Foreskin melanocyte (primary cell): ENCODE measurements at places on chromosomes 13 and 19.

DNA sequence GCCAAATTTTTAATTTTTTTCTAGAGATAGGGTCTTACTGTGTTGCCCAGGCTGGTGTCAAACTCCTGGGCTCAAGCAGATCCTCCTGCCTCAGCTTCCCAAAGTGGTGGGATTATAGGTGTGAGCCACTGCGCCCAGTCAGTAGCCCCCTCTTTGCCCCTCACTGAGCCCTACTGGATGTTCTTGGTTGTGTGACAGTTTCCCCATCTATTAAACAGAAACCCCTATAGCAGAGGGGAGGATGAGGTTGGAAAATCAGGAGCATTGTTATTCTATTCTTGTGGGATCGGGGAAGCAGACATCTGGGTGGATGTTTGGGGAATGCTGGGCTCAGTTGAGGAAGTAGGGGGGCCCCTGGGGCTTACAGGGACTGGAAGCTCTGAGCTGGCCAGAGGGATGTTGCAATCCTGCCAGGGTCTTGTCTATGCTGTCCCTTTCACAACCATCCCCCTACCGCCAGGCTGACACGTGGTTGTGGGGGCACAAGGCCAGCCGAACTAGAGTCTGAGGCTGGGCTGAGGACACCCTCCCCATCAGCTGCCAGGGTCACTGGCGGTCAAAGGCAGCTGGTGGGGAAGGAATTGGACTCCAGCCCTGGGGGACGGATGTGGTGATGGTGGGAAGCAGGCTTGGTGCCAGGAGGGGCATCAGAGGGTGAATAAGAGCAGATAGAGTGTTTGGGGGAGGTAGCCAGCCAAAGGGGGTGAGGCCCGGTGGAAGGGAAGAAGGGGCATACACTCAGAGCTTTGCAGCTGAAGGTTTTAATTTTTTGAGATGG, 10.9 kb downstream of the APOC1 start:
- peak; percentile 76 for DNase-seq

DNA sequence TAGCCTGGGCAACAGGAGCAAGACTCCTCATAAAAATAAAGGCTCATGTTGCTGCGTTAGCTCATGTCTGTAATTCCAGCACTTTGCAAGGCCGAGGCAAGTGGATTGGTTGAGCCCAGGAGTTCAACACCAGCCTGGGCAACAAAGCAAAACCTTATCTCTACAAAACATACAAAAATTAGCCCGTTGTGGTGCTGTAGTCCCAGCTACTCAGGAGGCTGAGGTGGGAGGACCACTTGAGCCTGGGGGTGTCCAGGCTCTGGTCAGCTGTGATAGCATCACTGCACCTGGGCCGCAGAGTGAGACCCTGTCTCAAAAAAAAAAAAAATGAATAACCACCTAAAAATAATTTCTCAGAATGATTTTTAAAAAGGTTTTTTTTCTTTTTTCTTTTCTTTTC, 3.9 kb upstream of the NUDT19 start:
- DNase-seq = no peak

GRCh38 chr13:64675255-64675892, 2554.8 kb downstream of the PCDH9 start:
- peak; percentile 5 for DNase-seq

- DNase-seq = no peak
These were observed 155.7 kb downstream of the PCDH17 start for GRCh38 chr13:57787058-57787791.

- no peak for DNase-seq
These were observed 3.1 kb downstream of the ADAMTS10 start for GRCh38 chr19:8607386-8607785.

DNA sequence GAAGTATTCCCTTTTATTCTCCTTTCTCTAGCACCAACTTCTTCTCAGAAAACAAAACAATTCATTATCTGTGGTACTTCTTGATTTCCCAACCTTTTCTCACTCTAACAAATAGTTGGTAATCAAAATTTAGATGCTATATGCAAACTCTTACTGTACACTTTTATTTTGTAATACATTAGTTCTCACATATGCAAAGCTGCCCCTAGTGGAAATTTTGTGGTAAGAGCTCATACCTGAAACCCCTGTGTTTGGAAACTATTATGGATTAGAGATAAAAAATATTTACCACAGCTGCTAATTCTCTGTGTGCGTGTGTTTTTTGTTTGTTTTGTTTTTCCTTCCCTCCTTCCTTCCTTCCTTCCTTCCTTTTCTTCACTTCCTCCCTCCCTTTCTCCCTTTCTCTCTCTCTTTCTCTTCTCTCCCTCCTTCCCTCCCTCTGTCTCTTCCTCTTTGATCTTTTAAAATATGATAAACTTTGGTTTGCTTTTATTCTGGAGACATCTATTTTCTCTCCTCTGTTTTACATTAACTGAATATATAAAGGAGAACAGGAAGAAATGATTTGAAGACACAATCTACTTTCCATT, 537.4 kb downstream of the SLITRK6 start:
- no peak for DNase-seq

DNA sequence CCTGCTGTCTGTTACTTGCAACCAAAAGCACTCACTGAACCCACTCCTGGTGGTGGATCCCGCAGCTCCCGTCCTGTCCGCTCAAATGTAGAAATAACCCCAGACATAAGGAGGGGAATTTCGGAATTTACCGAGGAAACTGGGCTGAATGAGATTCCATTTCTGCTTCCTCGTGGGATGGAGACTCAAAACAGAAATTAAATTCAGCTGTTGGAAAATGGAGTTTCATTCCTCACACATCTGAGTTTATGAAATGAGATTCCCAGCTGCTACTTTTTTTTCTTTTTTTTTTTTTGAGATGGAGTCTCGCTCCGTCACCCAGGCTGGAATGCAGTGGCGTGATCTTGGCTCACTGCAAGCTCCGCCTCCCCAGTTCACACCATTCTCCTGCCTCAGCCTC, 44.3 kb downstream of the COLGALT1 start:
- DNase-seq = no peak

DNA sequence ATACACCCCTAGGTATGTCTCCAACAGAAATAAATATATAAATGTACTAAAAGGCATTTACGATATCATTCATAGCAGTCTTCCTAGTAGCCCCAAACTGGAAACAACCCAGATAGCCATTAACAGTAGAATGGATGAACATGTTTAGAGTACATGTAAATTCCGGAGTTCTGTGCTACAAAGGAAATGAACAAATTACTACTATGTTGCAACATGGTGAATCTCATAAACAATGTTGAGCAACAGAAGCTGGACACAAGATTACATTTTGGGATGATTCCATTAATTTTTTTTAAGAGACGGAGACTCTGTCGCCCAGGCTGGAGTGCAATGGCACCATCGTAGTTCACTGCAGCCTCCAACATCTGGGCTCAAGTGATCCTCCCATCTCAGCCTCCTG, 5.9 kb upstream of the SLC7A10 start:
- no peak for DNase-seq

- no peak for DNase-seq
These were observed 97.7 kb upstream of the DOCK9 start for GRCh38 chr13:99075268-99076191.

DNA sequence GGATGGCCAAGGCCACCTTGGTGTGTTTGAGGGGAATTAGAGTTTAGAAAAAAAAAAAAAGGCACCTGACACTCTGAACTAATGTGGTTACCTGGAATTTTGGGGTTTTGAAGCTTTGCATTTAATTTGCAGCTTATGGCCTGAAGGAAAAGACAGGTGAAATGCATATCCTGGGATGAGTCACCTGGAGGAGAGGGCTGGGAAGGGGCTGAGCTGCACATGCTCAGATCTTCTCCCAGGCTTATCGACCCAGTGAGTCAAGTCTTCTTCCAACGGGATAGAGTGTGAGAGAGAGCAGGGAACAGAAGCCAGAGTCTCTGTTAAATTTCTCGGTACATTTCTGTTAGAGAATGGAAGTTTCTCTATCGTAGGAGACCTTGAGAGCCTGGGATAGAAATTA, 29.7 kb upstream of the ALOX5AP start:
- DNase-seq = no peak

DNA sequence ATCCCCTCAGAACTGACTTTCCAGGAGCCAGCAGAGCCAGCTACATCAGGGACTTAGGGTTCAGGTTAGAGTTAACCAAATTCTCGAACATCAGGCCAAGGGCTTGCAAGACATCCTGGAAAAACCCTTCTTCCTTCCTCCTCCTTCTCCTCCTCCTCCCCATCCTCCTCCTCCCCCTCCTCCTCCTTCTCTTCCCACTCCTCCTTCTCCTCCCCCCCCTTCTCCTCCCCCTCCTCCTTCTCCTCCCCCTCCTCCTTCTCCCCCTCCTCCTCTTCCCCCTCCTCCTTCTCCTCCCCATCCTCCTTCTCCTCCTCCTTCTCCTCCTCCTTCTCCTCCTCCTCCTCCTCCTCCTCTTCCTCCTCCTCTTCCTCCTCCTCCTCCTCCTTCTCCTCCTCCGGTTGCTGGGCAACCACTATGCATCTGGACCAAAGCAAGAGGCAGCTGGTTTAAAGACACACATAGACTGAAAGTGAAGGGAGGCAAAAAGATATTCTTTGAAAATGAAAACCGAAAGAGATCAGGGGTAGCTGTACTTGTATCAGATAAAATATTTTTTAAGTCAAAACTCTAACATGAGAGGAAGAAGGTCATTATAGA, 5.9 kb upstream of the CCL25 start:
- DNase-seq = no peak
